Dermis lymphatic vessel endothelial cell (primary cell): ENCODE measurements at places on chromosomes 7 and 10. TPM values are rescaled to one million over a fixed set of nuclear protein-coding genes. Genes with fewer than 3 reads are reported as not detected.

The FAM13C gene
- total RNA-seq = 1.3 and 1.5 TPM in 2 replicates

The GLRX3 gene
- total RNA-seq = 52.6 and 68.1 TPM in 2 replicates

The IQUB gene
- 0.11 and 0.17 TPM in 2 replicates for total RNA-seq

The FAM25G gene
- not detected in 2 replicates for total RNA-seq

The ARHGEF5 gene
- total RNA-seq = 0.11 and 0.34 TPM in 2 replicates
